ENCODE measurements at places on chromosomes 12 and 14.

GRCh38 chr14:34843011-34843554 lies 32.1 kb downstream of the BAZ1A start:
- DNase-seq, result peak; percentile 55

DNA sequence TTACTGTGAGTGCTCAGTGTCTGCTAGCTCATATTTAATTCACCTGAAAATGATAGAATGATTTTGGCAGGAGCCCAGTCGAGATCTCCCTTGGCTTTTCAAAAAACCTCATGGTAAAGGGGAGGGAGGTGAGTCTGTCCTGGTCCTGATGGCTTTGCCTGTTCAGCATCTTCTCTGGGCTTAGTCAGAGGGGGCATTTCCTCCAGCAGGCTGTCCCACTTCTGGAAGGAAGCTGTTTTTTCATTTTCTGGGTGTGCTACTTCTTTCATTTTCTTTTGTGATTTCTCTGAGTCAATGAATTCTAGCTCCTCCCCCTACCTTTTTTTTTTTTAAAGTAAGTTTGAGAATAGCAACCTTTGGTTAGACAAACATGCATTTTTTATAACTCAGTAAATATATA lies 58.8 kb downstream of the TMX1 start:
- no peak for DNase-seq

- DNase-seq, result no peak
Measured at GRCh38 chr12:2298556-2299200, 245.9 kb downstream of the CACNA1C start.

GRCh38 chr12:114529966-114530365 lies 124.0 kb upstream of the TBX5 start:
- peak; percentile 7 for DNase-seq

- DNase-seq, result peak; percentile 23
Measured at GRCh38 chr12:80412343-80412953, 31.6 kb upstream of the PTPRQ start.

DNA sequence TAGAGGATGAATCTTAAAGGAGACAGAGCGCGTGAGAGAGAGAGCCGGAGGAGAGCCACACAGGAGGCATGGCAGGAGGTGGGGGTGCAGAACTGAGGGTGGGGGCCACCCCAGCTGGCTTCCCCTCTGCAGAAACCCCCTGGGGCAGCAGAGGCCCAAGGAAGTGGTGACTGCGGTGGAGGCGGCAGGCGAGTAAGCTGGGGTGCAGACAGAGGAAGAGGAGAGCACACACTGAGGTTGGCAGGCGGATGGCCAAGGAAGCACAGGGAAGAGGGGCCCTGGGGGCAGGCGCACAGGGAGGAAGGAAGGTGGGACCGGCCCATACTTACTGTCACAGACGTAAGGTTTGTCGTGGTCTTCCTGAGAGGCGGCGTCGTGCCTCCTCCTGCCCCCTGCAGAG lies 179.8 kb downstream of the DPF3 start:
- no peak for DNase-seq

DNA sequence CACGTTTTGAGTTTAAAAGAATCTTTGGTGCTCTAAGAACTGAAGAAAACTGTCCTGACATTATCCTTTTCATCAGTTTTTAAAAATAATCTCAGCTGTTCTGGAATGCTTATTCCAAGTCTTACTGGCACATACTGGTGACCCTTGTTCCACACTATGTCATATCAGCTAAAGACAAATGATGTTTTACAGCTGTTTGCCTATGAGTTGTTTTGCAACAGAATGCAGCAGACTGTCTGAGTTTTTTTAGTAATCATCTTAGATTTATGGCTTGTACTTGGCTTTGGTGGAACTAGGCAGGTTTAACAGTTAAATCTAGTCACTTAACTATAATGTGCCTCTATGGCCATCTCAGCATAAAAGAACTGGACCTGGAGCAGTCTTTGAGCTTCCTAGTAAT lies 91.6 kb upstream of the GRIN2B start:
- no peak for DNase-seq

DNA sequence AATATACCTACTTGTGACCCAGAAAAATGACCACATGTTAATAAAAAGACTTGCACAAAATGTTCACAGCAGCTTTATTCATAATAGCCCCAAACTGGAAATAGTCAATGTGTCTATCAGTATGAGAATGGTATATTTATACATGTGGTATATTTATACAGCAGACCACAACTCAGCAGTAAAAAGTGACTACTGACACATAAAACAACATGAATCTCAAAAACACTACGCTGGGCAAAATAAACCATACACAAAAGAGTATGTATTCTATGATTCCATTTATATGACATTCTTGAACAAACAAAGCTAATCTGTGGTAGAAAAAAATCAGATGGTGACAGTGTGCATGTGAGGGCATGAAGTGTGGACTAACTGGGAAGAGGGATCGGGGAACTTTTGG lies 35.1 kb downstream of the ARF6 start:
- DNase-seq, result no peak

GRCh38 chr14:39762576-39763401 lies 330.6 kb upstream of the FBXO33 start:
- DNase-seq, result no peak

GRCh38 chr14:65070471-65070976 lies 31.8 kb downstream of the MAX start:
- DNase-seq, result no peak

DNA sequence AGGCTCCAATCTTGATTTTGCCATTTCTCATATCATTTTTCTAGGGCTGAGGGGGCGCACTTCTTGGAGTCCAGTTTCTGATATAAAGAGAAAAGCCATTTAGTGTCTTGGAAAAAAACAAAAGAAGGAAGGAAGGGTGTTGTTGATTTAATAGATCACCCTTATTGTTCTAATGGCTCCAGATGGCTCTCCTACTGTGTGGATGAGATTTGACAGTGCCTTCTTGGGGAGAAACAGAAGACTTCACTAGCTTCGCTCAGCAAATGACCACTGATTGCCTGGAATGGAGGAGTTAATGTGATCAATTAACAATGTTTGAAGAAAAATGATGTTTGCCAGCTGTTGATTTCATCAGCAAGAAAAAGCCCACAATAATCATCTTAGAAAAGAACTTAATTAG lies 216.2 kb downstream of the APAF1 start:
- no peak for DNase-seq

DNA sequence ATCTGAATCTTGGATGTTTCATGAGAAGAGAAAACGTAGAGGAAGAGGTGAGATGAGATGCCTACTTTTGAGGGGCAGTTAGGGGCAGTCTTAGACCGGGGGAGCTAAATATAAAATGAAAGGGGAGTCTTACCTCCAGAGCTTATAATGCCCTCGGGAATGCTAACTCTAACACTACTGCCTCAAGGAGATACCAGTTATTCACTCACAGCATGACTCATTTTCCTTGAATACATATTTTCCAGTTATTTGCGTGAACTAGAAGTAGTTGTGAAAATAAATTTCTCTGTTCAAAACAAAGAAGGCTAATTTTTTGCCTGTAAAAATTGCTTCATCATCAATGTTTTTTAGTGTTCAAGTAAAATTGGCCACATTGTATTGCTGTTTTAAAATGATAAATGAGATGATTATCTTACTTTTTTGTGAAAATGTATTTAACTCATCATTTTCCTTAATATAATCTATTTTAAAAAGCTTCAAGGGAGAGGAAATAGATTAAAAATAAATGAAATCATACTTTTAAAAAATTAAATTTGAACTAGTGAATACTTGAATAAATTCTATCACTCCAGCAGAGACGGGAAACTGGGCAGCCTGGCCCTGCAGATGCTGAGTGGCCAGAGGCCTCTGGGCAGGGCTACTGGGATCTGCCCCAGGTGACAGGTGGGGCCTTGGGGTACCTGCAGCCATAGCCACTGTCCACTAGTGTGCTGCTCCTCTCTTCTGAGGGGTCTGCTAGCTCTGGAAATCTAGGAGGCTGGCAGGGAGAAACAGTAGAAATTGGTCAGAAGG lies 339.3 kb downstream of the EGLN3 start:
- no peak for DNase-seq

GRCh38 chr12:100942984-100943749 lies 148.6 kb downstream of the ANO4 start:
- DNase-seq, result no peak

GRCh38 chr14:26597589-26598080 lies at the start of gene NOVA1:
TSS of gene NOVA1 (minus strand) at chr14:26598033. CDS start at chr14:26597436, 597 bp downstream.
- no peak for DNase-seq

GRCh38 chr12:22377731-22378496 lies 43.4 kb upstream of the ST8SIA1 start:
- DNase-seq, result no peak

DNA sequence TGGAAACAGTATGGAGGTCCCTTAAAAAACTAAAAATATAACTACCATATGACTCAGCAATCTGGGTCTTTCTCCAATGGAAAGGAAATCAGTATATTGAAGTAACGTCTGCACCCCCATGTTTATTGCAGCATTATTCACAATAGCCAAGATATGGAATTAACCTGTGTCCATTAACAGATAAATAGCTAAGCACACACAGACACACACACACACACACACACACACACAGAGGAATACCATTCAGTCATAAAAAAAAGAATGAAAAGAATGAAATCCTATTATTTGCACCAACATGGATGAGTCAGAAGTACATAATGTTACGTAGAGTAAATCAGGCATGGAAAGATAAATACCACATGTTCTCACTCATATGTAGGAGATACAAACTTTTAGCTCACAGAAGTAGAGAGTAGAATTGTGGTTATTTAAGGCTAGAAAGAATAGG lies 4.7 kb downstream of the KLRK1 start:
- peak; percentile 73 for DNase-seq

DNA sequence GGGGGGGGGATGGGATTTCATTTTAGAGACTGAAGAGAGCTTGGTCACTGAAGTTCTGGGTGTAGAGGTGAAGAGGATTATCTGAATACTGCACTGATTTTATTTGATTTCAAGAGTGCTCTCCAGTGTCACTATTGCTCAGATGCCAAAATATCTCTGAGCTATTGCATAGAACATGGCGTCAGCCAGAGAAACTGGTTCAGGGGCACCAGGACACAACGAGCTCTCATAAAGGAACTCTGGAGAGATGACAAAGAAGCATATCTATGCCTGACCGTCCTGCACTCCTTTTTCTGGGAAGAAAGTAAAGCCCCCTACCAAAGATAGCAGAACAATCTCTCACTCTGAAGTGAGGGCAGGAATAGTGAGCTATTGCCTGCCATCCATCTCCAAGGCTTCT lies 2.0 kb downstream of the SLC7A8 start:
- no peak for DNase-seq

Measured in AG09309 (cell line).